Right renal cortex interstitium (tissue), 3 donors: ENCODE measurements at places on chromosomes 16 and 17. TPM values are rescaled to one million over a fixed set of nuclear protein-coding genes. Genes with fewer than 3 reads are reported as not detected.
A peak's percentile ranks its signal among the peaks of the same experiment; 100 is the strongest.

Gene USP43
- 6.2 TPM for polyA plus RNA-seq

Gene CPNE7
- polyA plus RNA-seq = 2.0 TPM

Gene NOG
- polyA plus RNA-seq = 1.6 TPM

Gene ALOX15B
- 0.62 TPM for polyA plus RNA-seq

Gene PIK3R5
- polyA plus RNA-seq = 1.1 TPM

Gene NHLRC4
- 6.4 TPM for polyA plus RNA-seq

- no peak for DNase-seq
Measured at GRCh38 chr16:49693445-49693844, 162.5 kb downstream of the ZNF423 start.

DNA sequence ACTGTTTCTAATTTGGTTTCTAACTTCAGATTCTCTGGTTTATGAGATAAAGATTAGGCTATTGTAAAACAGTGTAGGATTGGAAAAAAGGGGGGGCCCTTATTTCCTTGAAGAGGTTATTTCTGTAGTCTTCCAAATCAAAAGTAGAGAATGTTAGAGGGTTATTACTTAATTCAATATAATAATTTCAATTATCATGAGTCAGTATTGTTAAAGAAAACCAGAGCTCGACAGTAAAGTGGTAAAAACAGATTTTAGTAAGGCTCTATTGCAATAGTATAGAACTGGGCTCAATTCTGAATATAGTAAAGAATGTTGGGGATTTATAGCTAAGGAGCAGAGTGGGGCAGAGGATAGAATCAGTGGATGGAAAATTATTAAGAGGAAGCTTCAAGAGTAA lies 140.0 kb downstream of the TANC2 start:
- no peak for DNase-seq

GRCh38 chr17:65856865-65857264 lies 295.4 kb upstream of the AXIN2 start:
- no peak for DNase-seq

DNA sequence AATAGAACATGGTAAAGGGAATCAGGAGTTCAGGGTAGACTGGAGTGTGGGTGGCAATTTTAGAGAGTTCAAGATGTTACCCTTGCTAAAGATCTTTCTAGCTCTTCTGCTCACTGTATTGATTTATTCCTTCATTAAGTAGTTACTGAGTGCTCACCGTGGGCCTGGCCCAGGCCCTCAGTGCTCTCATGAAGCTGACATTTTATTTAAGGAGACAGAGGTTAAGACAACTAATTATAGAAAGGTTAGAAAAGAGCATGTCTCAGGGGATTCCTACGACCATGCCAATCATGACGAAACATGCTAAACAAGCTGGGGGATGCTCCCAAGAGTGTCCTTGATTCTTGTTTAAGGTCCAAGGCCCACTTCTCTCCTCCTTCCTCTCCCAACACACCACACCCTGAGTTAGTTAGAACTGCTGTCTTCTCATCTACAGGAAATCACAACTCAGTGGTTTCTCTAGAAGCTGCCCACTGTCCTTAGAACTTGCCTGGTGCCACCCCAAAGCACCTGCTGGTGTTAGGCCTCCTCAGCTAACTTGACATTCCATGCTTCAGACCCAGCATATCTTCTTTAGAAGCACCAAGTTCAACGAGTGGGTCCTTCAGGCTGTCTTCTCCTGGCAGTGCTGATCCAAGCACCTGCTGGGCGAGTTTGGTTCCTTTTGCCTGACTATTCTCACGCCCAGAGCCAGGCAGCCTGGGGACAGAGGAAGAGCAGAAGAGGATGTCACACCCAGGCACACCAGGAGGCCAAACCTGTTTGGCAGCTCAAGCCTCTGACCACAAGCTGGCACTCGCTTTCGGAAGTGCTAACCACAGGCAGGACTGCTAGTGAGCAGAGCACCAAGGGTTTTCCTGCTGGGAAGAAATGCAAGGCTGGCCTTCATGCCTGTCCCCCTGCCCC lies 79.0 kb downstream of the GAS7 start:
- no peak for DNase-seq

DNA sequence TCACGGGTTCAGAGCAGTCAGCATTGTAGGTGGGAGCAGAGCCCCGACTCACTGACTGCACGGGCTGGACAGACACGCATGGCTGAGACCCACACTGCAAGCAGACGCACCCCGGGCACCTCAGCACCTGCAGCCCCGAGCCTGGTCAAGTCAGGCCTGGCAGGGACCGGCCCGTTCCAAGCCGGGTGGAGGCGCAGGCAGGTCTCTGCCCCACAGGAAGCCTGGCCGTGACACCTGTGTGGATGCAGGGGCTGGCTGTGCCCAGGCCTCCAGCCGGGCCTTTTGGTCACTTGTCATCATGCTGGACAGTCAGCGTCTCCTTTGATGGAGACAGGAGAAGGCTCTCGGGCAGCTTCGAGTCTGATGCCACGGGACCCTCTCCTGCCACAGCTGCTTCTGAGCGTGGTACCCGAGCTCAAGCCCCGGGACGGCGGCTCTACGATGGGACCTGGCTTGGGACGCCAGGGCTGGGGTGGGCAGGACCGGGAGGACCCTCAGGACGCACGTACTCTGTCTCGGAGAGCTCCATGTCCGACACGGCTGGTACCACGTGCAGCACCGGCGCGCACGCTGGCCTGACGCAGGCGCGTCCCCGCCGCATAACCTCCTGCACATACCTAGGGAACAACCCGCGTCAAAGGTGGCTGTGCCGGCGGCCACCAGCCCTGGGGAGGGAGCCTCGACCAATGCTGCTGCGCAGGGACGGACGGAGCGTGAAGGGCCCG lies 7.9 kb downstream of the PDIA2 start:
- DNase-seq = no peak

- no peak for DNase-seq
Measured at GRCh38 chr16:49365711-49366509, 7.7 kb upstream of the C16orf78 start.

DNA sequence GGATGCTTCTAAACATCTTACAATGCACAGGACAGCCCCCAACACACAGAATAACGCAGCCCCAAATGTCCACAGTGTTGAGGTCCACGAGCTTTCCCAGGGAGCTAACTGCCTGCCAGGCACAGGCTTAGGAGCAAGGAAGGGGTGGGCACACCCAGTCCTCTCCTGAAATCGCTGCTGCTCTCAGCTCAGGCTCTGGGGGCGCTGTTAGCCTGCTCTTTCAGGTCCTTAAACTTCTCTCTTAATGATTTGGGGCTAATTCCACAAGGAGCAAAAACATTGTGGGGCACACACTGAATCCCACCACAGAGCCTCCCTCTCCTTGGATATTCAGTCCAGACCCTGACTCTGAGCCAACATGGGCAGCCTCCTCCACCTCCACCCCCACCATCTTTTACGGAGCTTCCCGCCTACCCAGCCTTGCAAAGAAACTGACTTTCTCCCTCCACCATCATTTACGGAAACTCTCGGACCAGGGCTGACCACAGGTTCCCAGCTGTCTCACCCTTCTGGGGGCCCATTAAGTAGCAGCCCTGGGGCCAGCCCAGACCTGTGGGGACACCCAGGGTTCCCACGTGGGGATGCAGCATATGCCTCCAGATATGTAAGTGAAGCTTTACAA lies 1.1 kb downstream of the CD300H start:
- DNase-seq = no peak

- no peak for DNase-seq
Measured at GRCh38 chr16:72937360-72937759, 110.6 kb downstream of the ZFHX3 start.

GRCh38 chr16:35210681-35211433 lies 1751.4 kb downstream of the TP53TG3F start:
- DNase-seq = no peak

DNA sequence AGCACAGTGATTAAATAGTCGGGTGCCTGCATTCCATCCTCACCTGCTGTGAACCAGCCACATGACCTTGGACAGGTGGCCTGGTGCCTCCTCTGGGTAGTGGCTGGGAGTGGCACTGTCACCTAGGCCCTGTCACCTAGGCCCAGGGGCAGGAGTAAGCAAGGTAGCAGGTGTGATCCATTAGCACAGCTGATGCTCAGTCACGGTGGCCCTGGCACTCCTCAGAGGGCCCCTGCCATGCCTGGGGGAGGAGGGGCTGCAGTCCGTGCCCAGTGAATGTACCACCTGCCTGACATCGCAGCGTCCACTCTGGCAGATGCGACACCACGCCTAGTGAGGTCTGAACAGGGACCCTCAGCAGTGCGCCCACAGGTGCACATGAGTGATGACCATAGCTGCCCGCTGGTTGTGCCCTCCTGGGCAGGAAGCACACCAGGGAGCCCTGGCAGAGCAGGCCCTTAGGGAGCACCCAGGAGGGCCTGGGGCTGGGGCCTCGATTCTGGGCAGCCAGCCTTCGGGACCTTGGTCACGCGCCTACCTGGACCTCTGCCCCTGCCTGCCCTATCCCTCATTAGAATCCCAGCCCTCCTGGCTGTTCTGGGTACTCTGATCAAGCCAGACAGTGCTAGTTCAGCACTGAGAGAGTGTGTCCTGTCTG lies 33.1 kb upstream of the CRISPLD2 start:
- no peak for DNase-seq

DNA sequence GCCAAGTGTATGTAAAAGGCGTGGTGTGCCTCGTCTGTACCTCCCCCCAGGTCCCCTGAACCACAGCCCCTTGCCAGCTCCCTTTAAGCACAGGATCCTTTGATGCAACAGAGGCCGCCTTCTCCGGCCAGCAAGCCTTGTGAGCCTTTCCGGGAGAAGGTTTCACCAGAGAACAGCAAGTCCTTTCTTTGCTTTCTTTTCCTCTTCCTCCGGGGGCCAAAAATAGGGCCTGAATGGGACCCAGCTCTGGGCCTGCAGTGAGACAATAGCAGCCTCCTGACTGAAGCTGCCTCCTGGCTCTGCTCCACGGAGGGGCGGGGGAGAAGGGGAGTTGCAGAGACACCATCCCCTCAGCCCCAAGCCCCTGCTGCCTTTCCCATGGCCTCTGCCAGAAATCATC lies 9.0 kb downstream of the ADGRG1 start:
- DNase-seq = no peak

GRCh38 chr16:12098429-12099310 lies 122.1 kb downstream of the SNX29 start:
- DNase-seq = no peak

- no peak for DNase-seq
Measured at GRCh38 chr16:79972053-79972704, 371.6 kb upstream of the MAF start.

- no peak for DNase-seq
Measured at GRCh38 chr17:62121025-62121730, 56.1 kb upstream of the MED13 start.

DNA sequence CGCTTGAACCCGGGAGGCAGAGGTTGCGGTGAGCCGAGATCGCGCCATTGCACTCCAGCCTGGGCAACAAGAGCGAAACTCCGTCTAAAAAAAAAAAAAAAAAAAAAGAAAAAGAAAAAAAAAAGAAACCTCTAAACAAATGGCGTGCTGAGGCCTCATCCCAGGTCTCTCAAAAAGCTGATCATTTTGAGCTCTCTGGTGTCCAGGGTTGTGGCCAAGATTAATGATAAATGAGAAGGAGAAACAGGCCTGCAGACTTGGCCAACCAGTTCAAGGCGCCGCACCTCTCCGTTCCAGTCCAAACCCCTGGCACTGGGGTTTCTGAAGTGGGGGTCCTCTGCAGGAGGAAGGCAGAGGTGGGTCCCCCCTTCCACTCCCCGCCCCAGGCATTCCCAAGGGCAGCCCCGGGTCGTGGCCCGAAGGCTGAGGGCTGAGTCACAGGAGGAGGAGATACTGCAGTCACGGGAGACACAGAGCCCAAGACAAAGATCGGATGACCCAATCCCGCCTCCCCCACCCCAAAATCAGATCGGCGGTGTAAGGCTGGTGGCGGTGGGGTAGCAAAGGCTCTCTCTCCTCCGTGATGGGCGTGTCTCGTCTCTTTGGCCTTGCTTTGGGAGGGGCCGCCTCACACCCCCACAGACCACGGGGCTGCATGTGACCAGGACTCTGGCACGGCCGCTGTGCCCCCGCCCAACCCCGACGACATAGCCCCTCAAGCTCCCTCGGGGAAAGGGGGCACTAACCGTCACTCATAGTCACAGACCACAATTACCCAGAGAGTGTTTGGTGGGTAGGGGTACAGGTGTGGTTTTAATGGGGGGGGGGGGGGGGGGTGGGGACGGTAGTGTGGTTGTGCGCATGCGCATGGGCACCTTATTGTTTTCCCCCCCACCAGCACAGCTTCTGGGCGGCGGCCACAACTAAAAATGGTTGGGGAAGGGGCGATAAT lies 1.1 kb downstream of the VAT1 start:
- DNase-seq = no peak

DNA sequence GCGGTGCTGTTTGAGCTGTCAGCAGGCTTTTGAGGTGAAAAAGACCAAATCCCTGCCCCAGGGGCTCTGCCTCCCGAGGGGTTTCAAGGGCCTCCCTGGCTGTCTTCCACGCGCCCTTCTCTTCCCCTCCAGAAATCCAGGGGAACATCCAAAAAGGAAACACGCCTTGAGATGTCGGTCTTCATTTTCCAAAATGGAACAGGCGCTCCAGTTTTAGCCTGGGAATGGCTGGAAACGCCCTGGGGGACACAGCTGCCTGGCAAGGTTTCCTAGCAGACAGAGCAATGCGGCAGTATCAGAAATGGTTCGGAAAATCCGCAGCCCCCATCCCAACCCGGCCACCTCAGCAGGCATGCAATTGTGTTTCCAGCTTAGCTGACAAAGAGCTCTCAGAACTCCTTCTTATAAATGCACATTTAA lies 16.6 kb upstream of the LITAF start:
- DNase-seq = no peak

DNA sequence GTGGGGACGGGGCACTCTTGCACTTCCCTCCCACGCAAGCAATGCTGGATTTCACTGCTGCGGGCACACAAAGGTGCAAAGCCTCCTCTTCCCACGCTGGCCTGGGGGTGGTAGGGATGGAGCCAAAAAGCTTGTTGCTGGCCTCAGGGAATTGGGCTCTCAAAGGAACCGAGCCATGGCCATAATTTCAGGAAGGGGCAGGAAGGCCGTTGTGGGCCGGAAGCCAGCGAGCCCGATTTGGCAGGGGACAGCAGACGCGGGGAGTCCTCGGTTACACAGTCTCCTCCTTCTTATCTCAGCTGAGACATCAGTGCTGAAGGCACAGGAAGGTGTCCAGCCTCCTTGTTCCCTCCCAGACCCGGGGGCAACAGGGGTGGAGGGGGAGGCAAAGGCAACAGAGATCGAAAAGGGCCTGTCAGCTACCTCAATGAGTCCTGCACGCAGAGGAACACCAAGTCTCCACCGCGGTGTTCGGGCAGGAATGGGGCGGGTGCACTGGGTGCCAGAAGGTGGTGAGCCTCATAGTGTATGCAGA lies 59.5 kb downstream of the SLFN11 start:
- no peak for DNase-seq

GRCh38 chr17:676060-676700 lies 38.5 kb downstream of the VPS53 start:
- DNase-seq = no peak

DNA sequence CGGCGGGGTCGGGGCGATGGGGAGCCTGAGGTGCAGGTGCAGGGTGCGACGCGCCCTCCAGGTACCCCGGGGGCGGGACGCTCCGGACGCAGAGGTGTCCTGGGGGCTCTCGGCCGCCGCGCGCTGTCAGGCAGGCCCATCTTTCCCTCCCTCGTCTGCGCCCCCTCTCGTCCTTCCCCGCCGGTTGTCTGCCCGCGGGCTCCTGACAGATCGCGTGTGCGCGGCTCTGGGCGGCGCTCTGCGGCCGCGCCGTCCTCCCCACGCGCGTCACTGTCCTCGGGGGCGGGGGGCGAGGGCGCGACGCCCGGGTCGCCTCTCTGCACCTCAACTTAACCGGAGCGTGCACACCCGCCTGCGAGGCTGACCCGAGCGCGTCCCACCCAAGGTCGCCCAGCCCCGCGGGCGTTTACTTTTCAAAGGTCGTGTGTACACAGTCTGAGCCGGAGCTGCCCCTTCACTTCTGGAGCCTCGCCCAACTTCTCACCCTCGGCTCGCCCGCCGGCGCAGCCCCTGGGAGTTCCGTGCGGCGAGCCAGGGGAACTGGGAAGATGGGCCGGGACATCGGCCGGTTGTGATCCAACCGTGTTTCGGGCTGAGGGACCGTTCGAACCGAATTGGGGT lies 512 bp downstream of the AKAP1 start:
- peak; percentile 27 for DNase-seq
